ENCODE measurements at places on chromosomes 3 and 15. TPM values are rescaled to one million over a fixed set of nuclear protein-coding genes. Genes with fewer than 3 reads are reported as not detected.
A peak's percentile ranks its signal among the peaks of the same experiment; 100 is the strongest.

DNA sequence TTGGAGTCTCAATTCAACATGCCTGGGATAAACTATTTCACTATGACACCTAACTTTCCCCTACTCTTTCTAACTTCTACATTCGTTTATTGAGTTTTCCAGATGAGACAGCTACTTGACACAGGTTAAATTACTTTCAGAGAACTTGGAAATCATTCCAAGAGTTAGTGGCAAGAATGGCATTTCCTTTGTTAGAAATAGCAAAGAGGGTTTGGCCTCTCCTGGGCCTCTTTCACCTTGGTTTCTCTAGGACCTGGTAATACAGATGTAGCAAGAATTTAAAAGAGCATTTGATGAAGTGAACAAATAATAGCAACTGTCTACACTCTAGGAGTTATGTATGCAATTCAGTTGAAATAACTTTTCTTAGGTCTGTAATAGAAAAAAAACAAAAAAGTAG lies 748.9 kb downstream of the MECOM start:
- H3K4me1 ChIP-seq = no peaks in the 10 kb centered on the region
- H3K36me3 ChIP-seq = no peaks in the 10 kb centered on the region
- no peak overlapping the region for H3K27ac ChIP-seq
- no peak overlapping the region for H3K4me3 ChIP-seq
- no peaks in the 10 kb centered on the region for H3K27me3 ChIP-seq

GRCh38 chr3:13144163-13145023 lies 71.2 kb upstream of the IQSEC1 start:
- no peaks in the 10 kb centered on the region for H3K36me3 ChIP-seq
- no peak overlapping the region for H3K4me3 ChIP-seq
- no peak overlapping the region for H3K27ac ChIP-seq
- no peak for DNase-seq
- H3K4me1 ChIP-seq = no peaks in the 10 kb centered on the region

GRCh38 chr15:66294157-66294931 lies 976 bp downstream of the DIS3L start:
- peaks cover 9% of the 10 kb centered on the region for H3K36me3 ChIP-seq
- H3K4me3 ChIP-seq = peak overlapping the region; percentile 67
- DNase-seq = peak; percentile 85

The RNF111 gene
- 16.6 TPM for total RNA-seq

The SLC22A13 gene
- total RNA-seq = not detected

The XPC gene
- 12.9 TPM for total RNA-seq

DNA sequence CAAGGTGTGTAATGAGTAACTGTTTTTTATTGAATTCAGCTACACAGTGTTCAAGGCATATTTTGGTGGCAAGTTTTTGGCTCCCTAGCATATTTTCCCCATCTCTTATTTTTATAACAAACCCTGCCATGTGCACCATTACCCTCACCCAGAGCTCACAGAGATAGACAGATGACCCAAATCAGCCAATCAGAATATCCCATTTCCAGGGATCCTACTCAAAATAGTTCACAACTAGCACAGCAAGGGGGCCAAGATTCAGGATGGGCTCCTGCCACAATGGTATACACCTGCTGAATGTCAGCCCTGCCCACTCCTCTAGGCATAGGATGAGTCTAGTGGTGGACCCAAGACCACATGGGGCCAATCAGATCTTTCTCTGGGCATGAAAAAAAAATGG lies 78.8 kb upstream of the SETMAR start:
- H3K4me3 ChIP-seq = no peak overlapping the region
- H3K27ac ChIP-seq = no peak overlapping the region
- H3K27me3 ChIP-seq = no peaks in the 10 kb centered on the region
- DNase-seq = no peak

GRCh38 chr15:76730262-76730661 lies 174.9 kb downstream of the SCAPER start:
- no peaks in the 10 kb centered on the region for H3K27me3 ChIP-seq
- H3K27ac ChIP-seq = no peak overlapping the region
- no peak for DNase-seq
- no peaks in the 10 kb centered on the region for H3K36me3 ChIP-seq
- no peak overlapping the region for H3K4me3 ChIP-seq

The CHRNB4 gene
- not detected for total RNA-seq

The RPUSD2 gene
- 16.4 TPM for total RNA-seq

- H3K27me3 ChIP-seq = no peaks in the 10 kb centered on the region
- peak; percentile 73 for DNase-seq
- H3K4me3 ChIP-seq = no peak overlapping the region
- no peaks in the 10 kb centered on the region for H3K36me3 ChIP-seq
- H3K27ac ChIP-seq = peak overlapping the region; percentile 80
These were observed 24.7 kb upstream of the MCTP2 start for GRCh38 chr15:94206463-94207167.

DNA sequence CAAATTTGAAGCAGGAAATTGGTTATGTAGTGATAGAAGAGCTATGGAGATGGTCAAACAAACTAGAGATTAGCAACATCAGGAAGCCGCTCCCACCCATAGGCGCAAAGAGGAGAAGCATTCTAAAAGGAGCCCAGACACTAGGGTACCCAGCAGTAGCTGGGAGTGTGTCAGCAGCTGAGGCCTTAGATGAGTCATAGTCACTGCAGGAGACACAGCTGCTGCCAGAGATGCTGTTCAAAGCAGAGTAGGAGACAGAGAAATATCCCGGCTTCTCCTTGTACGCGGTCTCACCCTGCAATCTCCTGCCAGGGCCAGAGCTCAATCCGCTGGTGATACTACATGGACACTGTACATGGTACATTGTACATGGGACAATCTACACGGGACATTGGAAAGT lies 61.9 kb downstream of the VGLL3 start:
- H3K4me3 ChIP-seq = no peak overlapping the region
- no peak overlapping the region for H3K27ac ChIP-seq
- H3K27me3 ChIP-seq = no peaks in the 10 kb centered on the region
- no peaks in the 10 kb centered on the region for H3K4me1 ChIP-seq

GRCh38 chr15:100968050-100968966 lies 49.2 kb downstream of the LRRK1 start:
- no peak overlapping the region for H3K27ac ChIP-seq
- no peak overlapping the region for H3K4me3 ChIP-seq
- no peaks in the 10 kb centered on the region for H3K36me3 ChIP-seq
- H3K4me1 ChIP-seq = peaks cover 10% of the 10 kb centered on the region

GRCh38 chr3:112038863-112039262 lies 4.3 kb downstream of the TMPRSS7 start:
- no peaks in the 10 kb centered on the region for H3K27me3 ChIP-seq
- H3K4me3 ChIP-seq = no peak overlapping the region
- no peaks in the 10 kb centered on the region for H3K36me3 ChIP-seq
- H3K4me1 ChIP-seq = peaks cover 1% of the 10 kb centered on the region

The CCR2 gene
- not detected for total RNA-seq

- no peak overlapping the region for H3K27ac ChIP-seq
- peaks cover 22% of the 10 kb centered on the region for H3K4me1 ChIP-seq
- no peaks in the 10 kb centered on the region for H3K36me3 ChIP-seq
- H3K27me3 ChIP-seq = no peaks in the 10 kb centered on the region
- DNase-seq = no peak
- no peak overlapping the region for H3K4me3 ChIP-seq
These were observed 231.5 kb downstream of the THRB start for GRCh38 chr3:24263069-24263668.

The TCAIM gene
- 18.6 TPM for total RNA-seq

DNA sequence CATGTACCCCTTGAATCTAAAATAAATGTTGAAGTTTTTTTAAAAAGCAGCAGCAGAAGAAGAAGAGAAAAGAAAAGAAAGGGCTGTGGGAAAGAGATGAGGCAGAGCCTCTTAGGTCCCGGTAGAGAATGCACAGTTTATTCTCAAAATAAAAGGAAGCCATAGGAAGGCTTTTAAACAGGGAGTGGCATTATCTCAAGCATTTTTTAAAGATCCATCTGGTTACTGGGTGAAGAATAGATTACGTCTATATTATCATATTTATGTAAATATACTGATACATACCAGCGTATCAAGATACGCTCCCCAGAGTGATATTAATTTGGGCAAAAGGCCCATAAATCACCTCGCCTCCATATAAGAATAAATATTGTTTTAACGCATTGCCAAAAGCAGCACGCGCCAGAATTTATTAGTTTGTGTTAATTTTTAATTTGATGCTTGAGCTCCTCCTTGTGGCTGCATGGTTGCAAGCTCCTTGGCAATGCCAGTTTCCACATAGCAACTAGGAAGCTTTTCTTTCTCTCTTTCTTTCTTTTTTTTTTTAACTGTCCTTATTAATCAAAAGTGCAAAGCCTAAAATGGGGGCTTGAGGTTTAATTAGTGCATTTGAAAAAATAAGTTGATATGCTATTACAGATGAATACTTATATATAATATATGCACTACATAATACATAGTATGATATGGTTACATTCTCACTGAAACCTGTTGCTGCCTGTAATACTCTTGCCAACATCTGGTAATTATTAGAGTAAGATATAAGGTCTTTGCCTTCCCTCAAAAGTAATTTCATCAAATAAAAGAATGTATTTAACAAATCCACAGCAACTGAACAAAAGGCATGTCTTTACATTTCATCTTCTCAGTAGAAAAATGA lies 242.8 kb upstream of the UBE2E2 start:
- H3K4me1 ChIP-seq = no peaks in the 10 kb centered on the region
- H3K27ac ChIP-seq = no peak overlapping the region
- DNase-seq = no peak
- no peak overlapping the region for H3K4me3 ChIP-seq
- H3K36me3 ChIP-seq = no peaks in the 10 kb centered on the region
- H3K27me3 ChIP-seq = no peaks in the 10 kb centered on the region

The TMCO5A gene
- total RNA-seq = not detected

The RASGRP1 gene
- not detected for total RNA-seq

- no peak overlapping the region for H3K4me3 ChIP-seq
- H3K27ac ChIP-seq = no peak overlapping the region
- no peaks in the 10 kb centered on the region for H3K4me1 ChIP-seq
- H3K36me3 ChIP-seq = no peaks in the 10 kb centered on the region
These were observed 246.5 kb upstream of the MDFIC2 start for GRCh38 chr3:70558956-70559355.

The IQCF5 gene
- not detected for total RNA-seq

DNA sequence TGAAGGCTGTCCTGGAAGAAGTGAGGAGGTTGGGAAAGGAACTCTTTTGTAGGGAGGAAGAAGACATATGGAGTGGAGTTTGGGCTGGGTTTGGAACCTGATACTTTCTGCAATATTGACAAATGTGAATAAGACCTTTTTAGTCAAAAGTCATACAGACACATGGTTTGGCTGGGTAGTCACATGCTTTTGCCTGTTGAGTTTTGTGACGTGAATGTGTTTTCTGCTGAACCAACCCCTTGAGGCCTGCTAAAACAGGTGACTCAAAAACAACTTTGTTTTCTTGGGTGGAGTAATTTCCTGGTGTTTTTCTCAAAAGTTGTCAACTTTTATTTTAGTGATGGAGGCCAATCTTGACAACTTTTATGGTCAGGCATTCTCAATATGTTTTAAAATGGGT lies 39.4 kb upstream of the CCR4 start:
- no peak for DNase-seq
- H3K27ac ChIP-seq = no peak overlapping the region
- no peaks in the 10 kb centered on the region for H3K4me1 ChIP-seq
- no peaks in the 10 kb centered on the region for H3K27me3 ChIP-seq
- no peaks in the 10 kb centered on the region for H3K36me3 ChIP-seq
- H3K4me3 ChIP-seq = no peak overlapping the region

DNA sequence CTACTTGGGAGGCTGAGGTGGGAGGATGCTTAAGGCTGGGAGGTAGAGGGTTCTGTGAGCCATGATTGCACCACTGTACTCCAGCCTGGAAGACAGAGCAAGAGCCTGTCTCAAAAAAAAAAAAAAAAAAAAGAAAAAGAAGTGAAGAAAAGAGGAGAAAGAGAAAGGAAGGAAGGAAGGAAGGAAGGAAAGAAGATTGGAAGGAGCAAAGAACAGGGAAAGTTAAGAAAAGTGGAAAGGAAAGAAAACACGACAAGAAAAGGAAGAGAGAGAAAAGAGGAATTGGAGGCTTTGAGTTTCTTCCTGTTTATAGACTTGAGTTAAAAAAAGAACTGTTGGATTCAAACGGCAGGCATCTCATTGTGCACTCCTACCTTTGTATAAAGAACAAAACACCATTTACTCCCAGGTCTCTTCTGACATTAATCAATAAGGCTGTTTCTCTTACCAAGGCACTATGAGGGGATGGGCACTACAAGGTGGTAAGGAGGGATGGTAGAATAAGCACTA lies 73.5 kb downstream of the EDEM1 start:
- no peaks in the 10 kb centered on the region for H3K27me3 ChIP-seq
- DNase-seq = no peak
- no peak overlapping the region for H3K4me3 ChIP-seq
- H3K27ac ChIP-seq = no peak overlapping the region
- H3K4me1 ChIP-seq = no peaks in the 10 kb centered on the region

The THAP10 gene
- total RNA-seq = 3.9 TPM

- no peaks in the 10 kb centered on the region for H3K36me3 ChIP-seq
- H3K4me1 ChIP-seq = no peaks in the 10 kb centered on the region
- H3K27ac ChIP-seq = no peak overlapping the region
- H3K4me3 ChIP-seq = no peak overlapping the region
These were observed 72.2 kb downstream of the CACNA1D start for GRCh38 chr3:53566461-53567145.

- H3K4me3 ChIP-seq = no peak overlapping the region
- H3K27ac ChIP-seq = no peak overlapping the region
- no peak for DNase-seq
- H3K36me3 ChIP-seq = no peaks in the 10 kb centered on the region
These were observed 332.2 kb upstream of the GBE1 start for GRCh38 chr3:82093641-82094040.

GRCh38 chr3:50318615-50319014 lies 3.9 kb downstream of the HYAL2 start:
- H3K36me3 ChIP-seq = peaks cover 37% of the 10 kb centered on the region
- no peak overlapping the region for H3K27ac ChIP-seq
- H3K4me3 ChIP-seq = no peak overlapping the region
- peaks cover 24% of the 10 kb centered on the region for H3K4me1 ChIP-seq
- H3K27me3 ChIP-seq = no peaks in the 10 kb centered on the region

The MOBP gene
- not detected for total RNA-seq

GRCh38 chr3:46236294-46237054 lies 5.8 kb upstream of the CCR3 start:
- no peak overlapping the region for H3K4me3 ChIP-seq
- DNase-seq = no peak
- H3K27me3 ChIP-seq = 0 out of 2 replicates have a peak, but pooled peaks cover 3% of the 10 kb centered on the region
- no peak overlapping the region for H3K27ac ChIP-seq
- peaks cover 15% of the 10 kb centered on the region for H3K4me1 ChIP-seq

The FBXL2 gene
- total RNA-seq = 16.4 TPM

The RUVBL1 gene
- 101 TPM for total RNA-seq

- no peaks in the 10 kb centered on the region for H3K36me3 ChIP-seq
- no peaks in the 10 kb centered on the region for H3K4me1 ChIP-seq
- H3K27ac ChIP-seq = no peak overlapping the region
- H3K27me3 ChIP-seq = no peaks in the 10 kb centered on the region
- H3K4me3 ChIP-seq = no peak overlapping the region
- no peak for DNase-seq
These were observed 137.2 kb upstream of the RAD18 start for GRCh38 chr3:9100513-9100894.
